OCI-M1 (cell line): ENCODE measurements at places on chromosomes 16 and 17.
A peak's percentile ranks its signal among the peaks of the same experiment; 100 is the strongest.

- DNase-seq: no peak
These were observed 7.2 kb downstream of the SLC47A1 start for GRCh38 chr17:19540706-19541370.

DNA sequence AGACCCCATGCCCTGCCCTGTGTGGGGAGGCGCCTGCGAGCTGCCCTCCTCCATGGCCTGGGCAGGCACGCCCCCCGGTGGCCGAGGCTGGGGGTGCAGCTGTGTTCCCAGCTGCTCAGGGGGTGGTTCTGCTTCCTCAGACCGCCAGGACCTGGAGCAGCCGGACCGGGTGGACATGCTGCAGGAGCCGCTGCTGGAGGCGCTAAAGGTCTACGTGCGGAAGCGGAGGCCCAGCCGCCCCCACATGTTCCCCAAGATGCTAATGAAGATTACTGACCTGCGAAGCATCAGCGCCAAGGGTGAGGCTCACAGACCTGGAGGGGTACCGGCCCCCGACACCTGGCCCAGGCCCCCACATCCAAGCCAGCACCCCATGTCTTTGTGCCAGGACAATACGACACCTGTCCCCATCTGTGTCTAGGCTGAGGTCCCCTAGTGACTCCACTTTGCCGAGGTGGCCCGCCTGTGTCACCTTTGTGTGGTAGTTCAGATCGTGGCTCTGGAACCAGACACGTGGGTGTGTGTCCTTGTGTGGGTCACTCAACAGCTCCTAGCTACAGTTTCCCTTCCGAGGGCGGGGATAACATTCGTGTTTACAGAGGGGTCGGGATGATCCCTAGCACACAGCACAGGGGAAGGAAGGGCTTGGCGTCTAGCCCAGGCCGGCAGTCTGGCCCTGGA, 9.3 kb downstream of the GJD3 start:
- DNase-seq: peak; percentile 75

DNA sequence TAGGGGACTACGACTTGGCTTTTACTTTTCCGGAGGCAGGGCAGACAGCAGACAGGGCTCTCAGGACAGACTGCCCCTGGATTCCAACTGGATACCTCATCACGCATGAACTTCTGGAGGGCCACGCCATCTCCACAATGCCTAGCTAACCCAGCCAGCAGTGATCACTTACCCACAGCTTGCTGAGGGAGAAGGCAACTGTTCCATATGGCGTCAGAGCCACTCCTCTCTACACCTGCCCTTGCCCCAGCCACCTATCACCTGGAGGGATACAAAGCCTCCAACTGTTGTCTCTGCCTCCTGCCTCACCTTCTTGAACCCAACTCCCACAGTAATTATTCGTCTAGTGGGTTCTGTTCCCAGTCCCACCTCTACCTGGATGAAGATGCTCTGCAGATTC, 8.8 kb downstream of the MYO19 start:
- no peak for DNase-seq

DNA sequence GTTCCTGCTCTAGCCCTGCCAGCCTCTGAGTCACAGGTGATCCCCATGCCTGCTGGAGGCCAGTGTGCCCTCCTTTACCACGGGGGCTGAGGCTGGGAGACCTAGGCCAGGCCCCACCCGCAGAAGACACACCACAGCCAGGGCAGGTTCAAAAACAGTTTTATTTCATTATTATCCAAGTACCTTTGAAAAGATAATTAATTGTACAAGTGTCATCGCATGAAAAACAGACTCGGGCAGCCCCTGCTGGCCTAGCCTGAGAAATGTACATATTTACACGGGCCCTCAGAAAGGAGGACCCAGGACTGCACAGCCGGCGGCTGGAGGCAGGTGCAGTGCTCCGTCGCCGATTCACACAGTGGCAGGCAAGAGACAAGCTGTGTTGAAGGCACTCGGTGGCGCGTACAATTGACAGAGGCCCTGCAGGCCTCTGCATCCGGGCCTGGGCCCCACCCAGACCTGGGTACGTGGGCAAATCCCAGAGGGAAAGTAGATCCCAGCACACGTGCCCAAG, 4.4 kb downstream of the PDIA2 start:
- no peak for DNase-seq

DNA sequence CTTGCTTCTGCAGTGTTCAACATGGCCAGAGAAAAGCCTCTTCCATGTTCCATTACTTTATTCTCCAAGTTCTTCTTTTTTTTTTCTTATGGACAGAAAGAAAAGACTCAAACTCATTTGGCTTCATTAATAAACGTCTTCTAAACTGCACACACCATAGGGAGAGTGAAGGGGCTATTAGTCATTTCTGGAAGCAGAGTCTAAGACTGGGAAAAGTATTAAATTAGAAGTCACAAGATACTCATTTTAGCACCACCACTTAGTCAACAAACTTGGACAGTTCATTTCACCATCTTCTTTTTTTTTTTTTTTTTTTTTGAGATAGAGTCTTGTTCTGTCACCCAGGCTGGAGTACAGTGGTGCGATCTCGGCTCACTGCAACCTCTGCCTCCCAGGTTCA, 52.8 kb downstream of the NOL11 start:
- no peak for DNase-seq
